ENCODE measurements at places on chromosomes 4 and X. TPM values are rescaled to one million over a fixed set of nuclear protein-coding genes. Genes with fewer than 3 reads are reported as not detected.

IL15 gene
- 2.6 TPM for total RNA-seq

TEX13B gene
- not detected for total RNA-seq

CCSER1 gene
- total RNA-seq: not detected

CRMP1 gene
- 0.05 TPM for total RNA-seq

MORC4 gene
- 12.4 TPM for total RNA-seq

PCDH7 gene
- 0.05 TPM for total RNA-seq
